Heart right ventricle (tissue), 16 donors: ENCODE measurements at places on chromosomes 1 and 21. TPM values are rescaled to one million over a fixed set of nuclear protein-coding genes. Genes with fewer than 3 reads are reported as not detected.

DNA sequence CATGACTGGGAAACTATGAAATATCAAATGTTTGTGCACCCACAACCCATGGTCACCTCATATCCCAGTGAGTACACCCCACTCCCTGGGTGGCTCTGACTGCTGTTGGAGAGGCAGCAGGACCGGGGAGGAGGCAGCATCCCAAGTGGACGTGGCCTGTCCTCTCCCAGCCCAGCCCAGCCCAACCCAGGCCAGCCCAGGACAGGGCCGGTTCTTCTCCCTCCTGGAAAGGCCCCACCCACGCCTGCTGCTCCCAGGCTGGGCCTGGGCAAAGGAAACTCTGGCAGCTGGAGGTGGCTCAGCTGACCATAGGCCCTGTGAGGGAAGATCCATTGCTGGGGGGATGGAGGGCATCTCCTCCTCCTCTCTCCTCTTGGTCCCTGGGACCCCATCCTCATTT, 19.1 kb downstream of the MATN1 start:
- DNase-seq = no peak

KRTAP21-2 gene
- total RNA-seq = not detected

PROK1 gene
- total RNA-seq = not detected

- no peak for DNase-seq
Observed at GRCh38 chr1:28893403-28894102, 20.8 kb upstream of the EPB41 start.

- DNase-seq = no peak
Observed at GRCh38 chr1:56045062-56045461, 534.3 kb downstream of the PLPP3 start.

DNA sequence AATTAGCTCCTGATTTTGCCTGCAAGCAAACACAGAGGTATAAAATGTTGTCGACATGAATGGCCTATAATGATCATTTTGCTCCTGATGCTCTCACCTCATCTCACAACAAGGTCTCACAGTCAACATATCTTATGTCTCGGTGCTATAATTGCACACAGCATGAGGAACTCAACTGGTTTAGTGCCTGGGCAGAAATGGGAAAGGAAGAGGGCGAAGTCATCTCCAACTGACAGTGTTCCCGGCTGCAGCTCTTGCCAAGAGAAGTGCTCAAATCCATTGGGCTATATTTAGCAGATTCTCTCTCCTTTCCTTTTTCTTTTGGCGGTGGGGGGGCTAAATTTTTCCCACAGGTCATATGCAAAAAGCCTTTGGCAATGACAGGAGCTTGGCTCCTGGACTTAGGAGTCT, 53.0 kb downstream of the SLC45A1 start:
- no peak for DNase-seq

DNA sequence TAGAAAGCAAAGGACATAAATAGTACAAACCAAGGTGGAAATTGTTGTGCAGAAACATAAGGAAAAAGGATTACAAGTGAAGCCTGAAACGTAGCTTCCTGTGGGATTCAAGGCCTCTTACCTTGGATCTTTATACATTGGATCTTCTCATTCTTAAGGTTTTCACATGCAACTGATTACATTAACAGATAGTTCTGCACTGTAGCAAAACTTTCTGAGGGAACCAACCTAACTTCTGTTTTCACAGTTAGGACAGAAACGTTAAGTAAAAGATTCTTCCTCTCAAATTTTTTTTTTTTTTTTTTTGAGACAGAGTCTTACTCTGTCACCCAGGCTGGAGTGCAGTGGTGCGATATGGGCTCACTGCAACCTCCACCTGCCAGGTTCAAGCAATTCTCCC, 7.8 kb upstream of the TM2D1 start:
- no peak for DNase-seq

IRF6 gene
- 43.6 TPM for total RNA-seq

DNA sequence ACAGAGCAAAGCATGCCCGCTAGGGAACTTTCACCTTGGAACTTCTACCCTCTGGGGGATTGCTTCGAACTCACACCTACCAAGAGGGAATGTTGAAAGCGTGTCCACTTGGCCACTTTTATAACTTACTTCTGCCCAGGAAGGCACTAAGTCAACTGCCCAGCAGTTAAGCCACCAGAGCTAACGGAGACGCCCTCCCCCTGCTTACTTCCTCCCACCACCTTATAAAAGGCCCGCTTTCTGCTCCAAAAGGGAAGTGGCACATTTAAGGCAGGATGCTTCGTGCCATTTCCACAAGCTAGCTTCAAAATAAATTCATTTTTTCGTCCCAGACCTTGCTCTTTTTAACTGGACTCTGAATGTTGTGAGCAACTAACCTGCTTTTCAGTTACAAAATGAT, 3.2 kb upstream of the AK2 start:
- no peak for DNase-seq

MROH9 gene
- total RNA-seq = not detected

VHLL gene
- total RNA-seq = not detected

DNA sequence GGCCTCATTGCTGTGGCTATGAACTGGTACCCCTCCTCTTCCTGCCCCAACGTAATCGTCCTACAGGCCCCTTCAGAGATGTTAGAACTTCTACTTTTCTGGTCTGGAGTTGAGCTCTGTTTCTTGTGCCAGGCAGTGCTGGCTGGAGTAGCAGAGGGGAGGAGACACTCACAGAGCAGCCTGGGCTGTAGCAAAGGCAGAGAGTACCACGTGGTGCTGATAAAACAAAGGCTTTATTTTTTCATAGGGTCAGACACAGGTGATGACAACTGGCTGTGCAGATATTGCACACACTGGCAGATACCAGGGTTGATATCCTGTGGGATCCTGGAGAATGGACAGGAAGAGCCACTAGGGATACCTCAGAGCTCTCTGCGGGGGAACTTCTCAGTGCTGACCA, 23.2 kb downstream of the CRCT1 start:
- no peak for DNase-seq

LIN28A gene
- total RNA-seq = not detected

SPATA21 gene
- total RNA-seq = not detected

DNA sequence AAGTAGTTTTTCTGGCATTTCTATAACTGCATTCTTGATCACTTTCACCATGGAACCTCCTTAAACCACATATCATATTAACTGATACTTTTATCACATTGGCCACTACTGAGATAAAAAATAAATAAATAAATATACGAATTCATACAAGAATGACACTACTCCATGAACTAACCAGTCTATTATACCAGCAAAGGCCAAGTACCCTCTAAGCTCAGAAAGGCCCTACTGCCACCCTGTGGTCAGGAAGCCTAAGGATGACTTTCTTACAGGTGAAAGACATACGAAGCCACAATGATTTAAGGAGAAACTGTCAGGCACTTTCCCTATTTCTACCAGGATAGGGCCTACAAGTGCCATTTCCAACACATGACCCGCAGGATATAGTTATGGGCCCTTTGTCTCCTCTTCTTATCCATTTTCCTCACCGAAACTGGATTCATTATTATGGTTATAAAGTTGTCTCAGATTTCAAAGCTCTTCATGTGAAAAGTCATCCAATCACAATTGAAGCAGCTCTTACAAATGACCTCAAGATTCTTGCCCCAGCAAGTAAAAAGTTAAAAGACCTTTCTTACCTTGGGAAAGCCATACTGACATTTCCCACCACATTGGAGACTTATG, 23.9 kb downstream of the DNAJC8 start:
- no peak for DNase-seq

GRCh38 chr1:89635825-89636815, 3.2 kb downstream of the LRRC8C start:
- DNase-seq = no peak

DNA sequence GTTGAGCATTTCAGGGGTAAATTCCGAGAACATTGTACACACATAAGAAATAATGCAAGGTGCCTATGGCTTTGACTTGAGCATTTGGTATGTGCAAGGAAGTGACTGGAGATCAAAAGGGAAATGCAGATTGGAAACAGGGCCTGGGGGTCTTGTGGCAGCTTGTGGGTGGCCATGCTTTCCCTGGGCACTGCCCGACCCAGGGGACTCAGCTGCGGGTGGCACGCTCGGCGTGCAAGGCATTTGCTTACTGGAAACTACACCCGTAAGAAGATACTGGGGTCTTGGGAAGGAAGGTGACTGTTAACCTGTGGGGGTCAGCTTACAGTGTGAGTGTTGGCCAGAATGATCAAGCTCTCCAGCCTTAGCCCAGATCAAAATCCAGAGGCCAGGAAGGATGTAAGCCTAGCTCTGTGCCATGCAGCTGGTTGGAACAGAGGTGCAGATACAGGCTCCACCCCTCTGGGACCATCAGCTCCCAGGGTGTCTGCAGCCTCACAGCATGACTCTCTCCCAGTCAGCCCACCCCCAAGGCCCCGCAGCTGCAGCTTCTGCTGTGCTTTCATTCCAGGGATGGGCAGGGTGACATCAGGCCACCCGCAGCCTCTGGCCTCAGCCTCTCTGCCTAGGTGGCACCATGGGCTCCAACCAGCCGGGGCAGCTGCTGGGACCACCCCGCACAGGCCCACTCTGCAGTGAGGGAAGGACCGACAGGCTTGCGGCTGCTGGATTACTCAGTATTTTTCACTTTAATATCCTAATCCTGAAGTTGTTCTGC, 55.1 kb downstream of the KIF26B start:
- no peak for DNase-seq

TAF5L gene
- 11.0 TPM for total RNA-seq

PPIAL4G gene
- total RNA-seq = not detected

DNA sequence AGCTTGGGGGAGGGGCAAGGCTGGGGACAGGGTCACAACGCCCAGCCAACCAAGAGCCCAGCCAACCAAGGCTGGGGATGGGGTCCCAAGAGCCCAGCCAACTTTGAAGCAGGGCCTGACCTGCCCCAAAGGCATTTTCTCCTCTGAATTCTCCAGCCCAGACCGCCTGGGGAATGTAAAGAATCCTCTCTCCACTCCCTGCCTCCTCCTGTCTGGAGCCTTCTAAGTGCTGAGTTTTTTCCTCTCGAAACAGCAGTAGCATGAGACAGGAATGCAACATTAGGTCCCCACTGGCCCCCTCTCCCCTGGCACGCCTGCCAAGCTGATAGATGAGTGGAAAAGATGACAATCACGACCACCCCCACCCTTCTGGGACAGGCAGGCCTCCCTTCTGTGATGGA, 17.0 kb downstream of the C1orf198 start:
- DNase-seq = no peak

DNA sequence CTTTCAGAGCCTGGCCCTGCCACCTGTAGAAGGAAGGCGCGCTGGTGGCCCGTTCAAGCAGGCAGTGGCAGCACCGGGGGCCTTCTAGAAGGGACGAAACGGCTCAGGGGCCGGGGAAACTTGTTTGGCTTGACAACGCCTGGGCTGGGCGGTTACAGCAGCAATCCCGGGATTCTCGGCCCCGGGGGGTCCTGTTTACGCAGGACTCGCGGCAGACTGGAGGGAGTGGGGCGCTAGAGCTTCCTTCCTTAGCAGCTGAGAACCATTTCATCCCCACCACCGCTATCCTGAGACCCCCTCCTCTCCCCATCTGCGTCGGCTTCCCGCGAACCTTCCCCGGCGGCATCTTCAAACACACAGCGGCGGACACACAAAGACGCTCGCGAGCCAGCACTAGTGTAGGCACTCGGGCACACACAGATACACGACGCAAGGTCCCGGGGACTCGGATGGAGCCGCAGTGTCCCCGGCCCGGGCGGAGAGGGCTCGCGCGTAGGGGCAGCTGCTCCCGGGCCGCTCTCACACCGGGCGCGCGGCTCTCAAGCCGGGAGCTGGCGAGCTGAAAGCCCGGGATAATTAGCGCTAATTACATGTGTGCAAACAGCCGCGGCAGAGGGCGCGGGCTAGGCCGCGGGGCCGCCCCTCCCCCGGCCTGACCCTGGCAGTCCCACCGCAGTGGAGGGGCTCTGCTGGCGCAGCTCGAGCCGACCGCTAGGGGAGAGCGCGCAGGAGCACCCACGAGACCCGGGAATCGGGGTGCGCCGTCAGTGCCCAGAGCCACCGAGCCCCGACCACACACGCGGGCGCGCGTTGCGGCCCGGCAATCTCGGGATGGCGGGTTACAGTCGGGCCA, 271.4 kb downstream of the FOXD2 start:
- DNase-seq = no peak

DNA sequence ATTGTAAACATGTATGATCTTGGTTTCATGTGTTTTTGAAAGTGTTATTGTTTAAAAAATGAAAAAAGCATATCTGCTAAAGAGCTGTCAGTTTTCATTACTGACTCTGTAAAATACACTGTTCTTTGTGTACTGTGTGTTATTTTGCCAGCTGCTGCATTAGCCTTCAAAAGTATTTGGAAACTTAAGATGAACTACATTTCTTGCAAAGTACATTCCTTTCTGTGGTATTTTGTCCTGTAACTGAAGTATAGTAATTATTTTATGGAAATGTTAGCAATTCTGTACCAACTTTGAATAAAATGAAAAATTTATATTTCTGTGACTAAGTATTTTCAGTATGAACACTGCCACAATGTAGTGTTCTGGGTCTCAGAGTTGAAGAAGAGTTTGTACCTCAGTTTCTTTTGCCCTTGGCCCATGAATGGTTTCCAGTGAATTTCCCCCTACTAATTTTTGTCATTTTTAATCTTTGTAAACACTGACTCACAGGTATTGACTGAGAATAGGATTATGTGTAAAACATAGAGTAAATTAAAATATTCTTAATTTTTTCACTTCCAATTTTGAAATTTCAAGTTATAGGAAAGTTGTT, 32.7 kb downstream of the MRPS6 start:
- DNase-seq = no peak

GRCh38 chr1:74504125-74504932, 8.1 kb downstream of the LRRC53 start:
- no peak for DNase-seq

AGRN gene
- 12.7 TPM for total RNA-seq

ATP13A2 gene
- 18.1 TPM for total RNA-seq

DNA sequence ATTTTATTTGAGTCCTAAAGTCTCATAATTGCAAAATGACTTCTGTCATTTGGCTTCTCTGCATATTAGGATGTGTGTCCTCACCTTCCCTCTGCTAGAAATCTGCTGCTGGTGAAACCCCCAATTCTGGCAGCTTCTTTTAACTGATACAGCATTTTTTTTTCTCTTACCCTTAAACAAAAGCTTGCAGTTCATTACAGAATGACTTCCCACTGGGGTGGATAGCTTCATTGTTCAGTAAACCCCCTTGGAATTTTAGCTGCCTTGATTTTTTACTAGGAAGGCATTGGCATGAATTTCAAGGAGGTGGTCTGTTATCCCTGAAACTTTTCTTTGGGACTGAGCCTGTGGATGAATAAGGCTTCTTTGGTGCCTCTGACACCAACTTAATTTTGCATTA, 16.8 kb downstream of the TSEN15 start:
- DNase-seq = no peak

DNA sequence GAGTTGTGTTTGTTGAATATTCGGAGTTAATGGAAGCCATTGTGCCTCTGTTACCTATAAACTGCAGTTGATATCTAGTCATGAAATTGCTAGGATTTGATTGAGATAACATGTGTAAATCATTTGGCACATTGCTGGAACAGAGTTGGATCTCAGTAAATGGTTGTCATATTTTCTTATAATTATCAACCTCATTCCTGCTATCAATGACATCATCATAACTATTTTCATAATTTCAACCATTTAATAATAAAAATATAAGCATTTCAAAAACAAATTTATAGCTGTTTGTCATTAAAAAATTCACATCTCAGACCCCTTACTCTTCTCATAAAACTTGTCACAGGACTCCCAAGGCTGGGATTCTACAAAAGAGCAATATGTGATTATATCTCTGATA, 133.4 kb downstream of the PTGER3 start:
- no peak for DNase-seq

- no peak for DNase-seq
Observed at GRCh38 chr21:44498280-44499210, 41.5 kb downstream of the KRTAP10-1 start.

- DNase-seq = no peak
Observed at GRCh38 chr1:91549041-91549735, 48.5 kb downstream of the CDC7 start.

VSIG8 gene
- not detected for total RNA-seq
